ENCODE measurements at places on chromosomes 4 and X. TPM values are rescaled to one million over a fixed set of nuclear protein-coding genes. Genes with fewer than 3 reads are reported as not detected.

The CFAP99 gene
- not detected for total RNA-seq

- DNase-seq, result no peak
Observed at GRCh38 chrX:14361435-14361834, 167.9 kb upstream of the GLRA2 start.

The STIM2 gene
- 56.0 TPM for total RNA-seq

GRCh38 chrX:69279234-69279633, 114.0 kb upstream of the PJA1 start:
- no peak for DNase-seq

DNA sequence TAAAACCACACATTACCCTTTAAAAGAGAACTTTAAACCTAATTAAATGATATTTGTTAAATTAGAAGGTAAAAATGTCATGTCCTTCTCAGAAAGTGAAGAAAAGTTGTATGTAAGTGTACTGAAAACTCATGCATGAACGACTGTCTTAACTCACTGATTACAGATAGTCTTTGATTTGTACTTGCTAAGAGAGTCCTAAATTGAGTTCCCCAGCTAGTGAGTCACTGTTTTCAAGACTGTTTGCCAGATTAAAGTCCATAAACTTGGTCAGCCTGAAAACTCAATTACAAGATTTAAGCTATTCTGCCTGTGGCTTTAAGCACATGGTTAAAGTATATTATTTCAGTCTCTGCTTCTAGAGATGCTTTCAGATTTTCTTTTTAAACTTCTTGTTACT, 124.9 kb upstream of the ZCCHC13 start:
- DNase-seq, result no peak

DNA sequence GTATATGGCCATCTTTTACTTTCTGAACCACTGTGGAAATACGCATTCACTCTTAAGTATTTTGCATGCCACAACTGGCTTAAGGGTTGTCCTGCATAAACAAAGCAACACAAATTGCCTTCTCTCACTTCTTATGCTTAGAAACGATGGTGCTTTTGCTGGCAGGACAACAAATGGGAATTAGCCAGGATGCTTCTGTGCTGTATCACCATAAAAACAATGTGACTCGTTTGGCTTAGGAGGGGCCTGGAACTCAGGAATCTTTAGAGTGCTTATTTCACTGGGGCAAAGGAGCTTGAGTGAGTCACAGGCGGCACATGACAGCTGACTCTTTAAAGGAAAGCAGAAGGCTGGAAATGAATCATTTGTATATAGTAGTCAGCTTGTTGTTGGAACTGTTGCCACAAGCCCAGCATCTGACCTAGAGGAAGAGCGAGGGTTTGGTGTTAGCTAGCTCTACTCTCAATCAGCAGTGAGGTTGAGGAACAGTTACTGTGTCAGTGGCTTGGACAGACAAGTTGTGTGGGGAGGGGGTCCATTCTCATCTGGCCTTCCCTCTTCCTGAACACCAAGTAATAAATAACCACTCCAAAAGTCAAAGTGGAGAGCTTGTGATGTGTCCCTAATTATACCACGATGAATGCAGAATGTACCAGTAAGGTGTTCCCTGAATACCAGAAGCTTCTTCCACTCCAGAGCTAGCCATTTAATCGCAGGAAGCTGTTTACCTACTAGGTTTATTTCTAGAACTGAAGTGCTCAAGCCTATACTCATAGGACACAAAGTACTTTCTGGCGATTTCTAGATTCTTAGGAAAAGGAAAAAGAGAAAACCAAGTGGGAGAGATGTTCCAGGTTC, 293.1 kb downstream of the CAMK2D start:
- peak; percentile 100 for DNase-seq

GRCh38 chrX:98068024-98068580, 1184.4 kb downstream of the RPA4 start:
- no peak for DNase-seq

DNA sequence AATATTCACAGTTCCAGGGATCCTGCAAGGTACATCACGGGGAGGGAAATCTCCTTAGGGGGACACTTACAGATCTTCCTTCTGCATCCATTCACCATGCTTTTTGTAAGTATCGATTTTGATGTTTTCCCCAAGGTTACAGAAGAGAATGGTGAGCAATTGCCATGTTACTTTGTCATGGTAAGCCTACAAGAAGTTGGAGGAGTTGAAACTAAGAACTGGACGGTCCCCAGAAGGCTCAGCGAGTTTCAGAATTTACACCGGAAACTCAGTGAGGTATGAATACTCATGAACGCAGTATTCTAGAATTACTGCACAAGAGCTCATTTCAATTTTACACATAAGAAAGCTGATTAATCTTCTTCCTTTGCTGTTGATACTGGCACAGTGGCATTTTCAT, 53.9 kb downstream of the LRP2BP start:
- DNase-seq, result no peak

- DNase-seq, result no peak
Observed at GRCh38 chr4:98341309-98341708, 80.1 kb downstream of the RAP1GDS1 start.

The PHOX2B gene
- not detected for total RNA-seq

- DNase-seq, result no peak
Observed at GRCh38 chrX:132423323-132423722, 65.5 kb downstream of the MBNL3 start.

The BMPR1B gene
- 11.3 TPM for total RNA-seq

GRCh38 chr4:29711226-29711625, 1008.9 kb upstream of the PCDH7 start:
- DNase-seq, result no peak

- DNase-seq, result no peak
Observed at GRCh38 chr4:183017962-183018361, 81.1 kb upstream of the WWC2 start.

GRCh38 chr4:27154706-27155105, 294.1 kb downstream of the STIM2 start:
- peak; percentile 83 for DNase-seq

The MAGED2 gene
- total RNA-seq, result 58.8 TPM

GRCh38 chr4:88979276-88979675, 77.7 kb downstream of the FAM13A start:
- no peak for DNase-seq

DNA sequence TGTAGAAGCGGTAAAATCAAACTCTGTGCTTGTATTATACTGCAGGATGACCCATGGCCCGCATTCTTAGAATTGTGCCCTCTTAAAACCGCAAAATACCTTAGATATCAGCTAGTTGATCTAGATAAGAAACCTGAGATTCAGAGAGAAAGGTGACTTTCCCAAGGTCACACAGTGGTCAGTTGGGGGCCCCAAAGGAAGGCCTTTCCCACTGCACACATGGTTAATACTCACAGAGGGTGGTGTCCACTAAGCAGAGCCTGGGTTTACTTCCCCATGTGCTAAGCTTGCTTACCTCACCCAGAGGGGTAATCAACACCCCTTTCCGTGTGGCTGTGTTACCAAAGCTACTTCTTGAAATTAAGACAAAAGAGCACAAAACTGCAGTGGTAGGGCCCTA, 66.3 kb downstream of the RBM47 start:
- no peak for DNase-seq

The SYP gene
- not detected for total RNA-seq

DNA sequence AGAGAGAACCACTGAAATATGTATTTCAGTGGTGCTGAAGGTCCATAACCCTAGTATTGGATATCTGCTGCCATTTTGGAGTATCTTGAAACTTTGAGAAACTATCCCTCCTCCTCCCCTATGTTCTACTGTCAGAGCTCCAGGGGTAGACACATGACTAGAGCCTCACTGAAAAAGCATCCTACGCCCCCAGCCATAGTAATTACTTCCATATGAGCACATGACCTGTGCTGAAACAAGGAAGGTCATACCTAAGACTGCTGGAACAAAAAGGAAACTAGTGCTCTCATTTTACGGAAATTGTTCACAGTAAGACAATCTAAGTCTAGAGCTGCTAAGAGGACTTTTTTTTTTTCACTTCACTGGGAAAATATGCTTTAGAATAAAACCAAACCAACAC, 42.0 kb upstream of the MAPK10 start:
- no peak for DNase-seq

GRCh38 chrX:29842552-29842951, 372.8 kb upstream of the MAGEB2 start:
- DNase-seq, result no peak

DNA sequence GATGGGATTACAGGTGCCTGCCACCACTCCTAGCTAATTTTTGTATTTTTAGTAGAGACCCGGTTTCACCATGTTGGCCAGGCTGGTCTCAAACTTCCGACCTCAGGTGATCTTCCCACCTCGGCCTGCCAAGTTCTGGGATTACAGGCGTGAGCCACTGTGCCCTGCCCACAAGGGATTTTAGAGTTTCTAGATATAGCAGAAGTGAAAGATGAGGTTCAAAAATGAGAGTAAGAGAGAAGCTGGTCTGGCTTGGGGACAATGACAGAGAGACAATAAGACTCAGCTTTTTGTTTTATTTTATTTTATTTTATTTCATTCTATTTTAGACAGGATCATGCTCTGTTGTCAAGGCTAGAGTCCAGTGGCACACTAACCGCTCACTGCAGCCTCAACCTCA, 30.6 kb downstream of the TRIM61 start:
- DNase-seq, result no peak

DNA sequence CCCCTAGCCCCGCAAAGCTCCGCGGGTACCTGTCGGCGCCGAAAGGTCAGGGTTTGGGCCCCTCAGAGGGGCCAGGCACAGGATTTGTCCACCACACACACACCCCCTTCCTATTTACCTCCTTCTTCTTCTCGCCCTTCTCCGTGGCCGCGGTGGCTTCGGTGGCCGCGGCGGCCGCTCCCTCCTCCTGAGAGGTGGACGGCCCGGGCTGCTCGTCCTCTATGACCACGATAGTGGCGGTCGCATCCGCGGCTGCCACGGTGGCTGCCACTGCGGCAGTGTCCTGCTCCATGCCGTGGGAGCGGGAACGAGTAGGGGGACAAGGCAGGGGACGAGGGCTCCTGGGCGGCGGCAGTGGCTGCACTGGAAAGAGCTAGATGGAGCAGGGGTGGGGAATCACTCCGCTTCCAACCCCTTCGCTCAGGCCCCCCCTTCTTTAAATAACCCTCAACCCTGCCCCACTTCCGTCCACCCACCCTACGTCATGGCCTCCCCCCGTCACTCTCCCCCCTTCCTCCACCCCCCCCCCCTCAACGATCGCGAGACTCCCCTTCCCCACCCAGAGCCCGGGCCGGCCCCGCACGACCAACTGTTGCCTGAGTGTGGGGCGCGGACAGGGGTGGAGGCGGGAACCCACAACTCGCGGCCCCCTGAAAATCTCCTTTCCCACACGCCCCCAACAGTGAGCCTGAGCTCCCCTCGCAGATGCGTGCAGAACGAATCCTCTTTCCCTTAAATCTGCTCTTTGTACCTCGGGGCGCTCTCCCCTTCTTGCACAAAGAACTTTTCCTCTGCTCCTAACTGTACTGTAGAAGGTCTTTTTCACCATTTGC, at the start of gene SMARCA1:
Gene SMARCA1, minus strand, starts transcription at position 412 of the 833 bp plus-strand sequence. Its CDS starts 120 bp downstream, at position 292.
- no peak for DNase-seq

GRCh38 chrX:27751976-27752375, 55.8 kb upstream of the MAGEB10 start:
- DNase-seq, result no peak

The PDCL2 gene
- not detected for total RNA-seq

DNA sequence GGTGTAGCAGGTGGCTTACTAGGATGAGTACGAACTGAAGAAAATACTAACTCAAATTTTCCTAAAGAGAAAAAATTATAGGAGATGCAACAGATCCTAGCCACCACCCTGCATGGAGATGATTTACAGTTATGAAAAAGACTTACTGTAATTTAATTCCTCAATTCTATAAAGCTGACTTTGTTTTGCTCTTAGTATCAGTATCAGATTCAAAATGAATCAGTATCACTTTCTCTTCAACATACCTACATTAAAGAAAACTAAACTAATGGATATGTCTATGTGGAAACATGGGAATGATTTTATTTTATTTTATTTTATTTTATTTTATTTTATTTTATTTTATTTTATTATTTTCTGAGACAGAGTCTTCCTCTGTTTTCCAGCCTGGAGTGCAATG, 525.8 kb downstream of the NLGN4X start:
- DNase-seq, result no peak

GRCh38 chr4:52823702-52824092, 38.4 kb upstream of the RASL11B start:
- DNase-seq, result no peak

The SASH3 gene
- total RNA-seq, result not detected

The SPINK2 gene
- total RNA-seq, result not detected

GRCh38 chr4:77695774-77696173, 90.2 kb downstream of the CXCL13 start:
- peak; percentile 95 for DNase-seq

- no peak for DNase-seq
Observed at GRCh38 chr4:71945791-71946190, 86.0 kb upstream of the NPFFR2 start.

The SLC6A14 gene
- total RNA-seq, result not detected

DNA sequence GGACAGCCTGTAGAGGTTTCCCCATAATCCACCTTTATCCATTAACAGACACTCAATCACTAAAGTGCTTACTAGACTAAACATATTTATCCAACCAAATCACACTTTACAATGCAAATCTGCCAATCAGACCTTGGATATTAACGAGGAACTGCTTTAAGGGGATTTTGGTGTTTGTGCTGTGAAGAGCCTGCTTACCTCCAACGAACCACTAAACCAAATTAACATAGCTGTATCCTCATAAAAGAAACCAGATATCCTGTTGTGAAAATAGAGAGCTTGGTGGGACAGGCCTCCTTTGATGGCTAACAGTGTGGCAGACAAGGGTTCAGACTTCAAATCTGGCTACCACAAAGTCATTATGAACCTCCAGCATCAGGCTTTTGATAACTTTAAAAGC, 252.6 kb upstream of the HAND2 start:
- no peak for DNase-seq

- DNase-seq, result peak; percentile 47
Observed at GRCh38 chrX:44874420-44875184, 1.6 kb downstream of the KDM6A start.

The TMPRSS11B gene
- total RNA-seq, result not detected

- DNase-seq, result peak; percentile 1
Observed at GRCh38 chrX:124373348-124373747, 27.0 kb downstream of the SH2D1A start.

GRCh38 chr4:56723659-56724230, 42.6 kb upstream of the HOPX start:
- no peak for DNase-seq

The PRDM5 gene
- total RNA-seq, result 19.0 TPM

DNA sequence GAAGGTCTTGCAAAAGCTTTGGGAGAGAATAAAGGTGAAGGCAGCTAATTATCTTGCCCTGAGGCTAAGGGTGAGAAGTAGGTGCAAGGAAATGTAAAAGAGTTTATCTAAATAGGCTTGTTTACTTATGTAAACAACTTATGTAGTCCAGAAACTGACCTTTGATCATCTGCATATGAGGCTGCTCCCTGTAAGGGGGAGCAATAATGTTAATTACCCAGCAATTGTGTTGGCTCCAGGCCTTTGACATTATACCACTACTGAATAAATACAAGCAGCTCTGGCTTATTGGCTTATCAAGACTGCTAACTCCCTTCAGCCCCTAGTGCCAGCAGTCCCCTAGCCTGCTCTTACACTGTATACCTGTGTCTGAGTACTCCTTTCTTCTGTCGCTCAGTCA, 303.7 kb upstream of the GNPDA2 start:
- no peak for DNase-seq

All from mammary epithelial cell (primary cell).